ENCODE measurements at places on chromosomes 3 and 15.
A peak's percentile ranks its signal among the peaks of the same experiment; 100 is the strongest.

- DNase-seq, result peak; percentile 7
Measured at GRCh38 chr15:77659350-77660321, 26.9 kb upstream of the LINGO1 start.

GRCh38 chr3:9615003-9615628, 34.2 kb upstream of the MTMR14 start:
- no peak for DNase-seq

DNA sequence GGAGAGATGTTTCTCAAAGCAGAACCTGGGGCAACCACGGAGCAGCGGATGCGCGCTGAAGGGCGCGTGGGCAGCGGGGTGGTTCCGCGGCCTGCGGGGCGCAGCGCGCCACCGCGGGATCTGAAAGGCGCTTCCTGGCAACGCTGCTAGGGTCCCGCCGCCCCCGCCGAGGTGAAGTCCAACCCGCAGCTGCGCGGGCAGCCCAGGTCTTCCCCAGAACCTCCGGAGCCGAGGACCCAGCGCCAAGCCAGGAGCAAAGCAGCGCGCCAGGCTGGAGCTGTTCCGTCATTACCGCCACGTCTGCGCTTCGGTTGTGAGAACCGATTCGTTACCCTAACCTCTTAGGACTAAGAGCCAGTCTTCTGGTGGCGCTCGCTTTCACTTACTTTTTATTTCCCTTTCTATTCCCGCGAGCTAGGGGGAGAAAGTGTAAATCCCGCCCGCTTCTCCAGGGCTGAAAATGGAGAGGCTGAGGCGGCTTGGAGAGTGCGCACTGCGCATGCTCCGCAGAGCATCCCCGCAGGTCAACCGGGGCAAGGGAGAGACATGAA, 3.2 kb upstream of the GABRG3 start:
- peak; percentile 20 for DNase-seq

GRCh38 chr3:21573291-21573690, 177.7 kb downstream of the ZNF385D start:
- DNase-seq, result no peak

GRCh38 chr3:61236556-61236955, 14.7 kb downstream of the FHIT start:
- no peak for DNase-seq

- no peak for DNase-seq
Measured at GRCh38 chr15:101003706-101004105, 84.5 kb downstream of the LRRK1 start.

- peak; percentile 31 for DNase-seq
Measured at GRCh38 chr3:98613616-98614015, 20.2 kb upstream of the CPOX start.

GRCh38 chr3:8385848-8386620, 115.6 kb upstream of the LMCD1 start:
- peak; percentile 14 for DNase-seq

DNA sequence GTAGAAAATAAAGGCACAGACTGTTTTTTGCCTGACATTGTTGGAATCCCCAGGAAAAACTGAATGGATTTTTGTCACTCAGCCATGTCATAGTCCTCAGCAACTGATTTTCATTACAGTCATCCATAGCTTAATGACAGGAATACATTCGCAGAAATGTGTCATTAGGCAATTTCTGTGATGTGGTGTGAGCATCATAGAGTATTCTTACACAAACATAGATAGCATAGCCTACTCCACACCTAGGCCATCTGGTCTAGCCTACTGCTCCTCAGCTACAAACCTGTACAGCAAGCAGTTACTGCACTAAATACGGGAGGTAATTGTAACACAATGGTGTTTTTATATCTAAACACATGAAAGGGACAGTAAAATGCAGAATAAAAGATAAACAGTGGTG, 34.4 kb upstream of the FBN1 start:
- DNase-seq, result no peak

- peak; percentile 12 for DNase-seq
Measured at GRCh38 chr15:88385078-88385700, 82.0 kb downstream of the MRPL46 start.

DNA sequence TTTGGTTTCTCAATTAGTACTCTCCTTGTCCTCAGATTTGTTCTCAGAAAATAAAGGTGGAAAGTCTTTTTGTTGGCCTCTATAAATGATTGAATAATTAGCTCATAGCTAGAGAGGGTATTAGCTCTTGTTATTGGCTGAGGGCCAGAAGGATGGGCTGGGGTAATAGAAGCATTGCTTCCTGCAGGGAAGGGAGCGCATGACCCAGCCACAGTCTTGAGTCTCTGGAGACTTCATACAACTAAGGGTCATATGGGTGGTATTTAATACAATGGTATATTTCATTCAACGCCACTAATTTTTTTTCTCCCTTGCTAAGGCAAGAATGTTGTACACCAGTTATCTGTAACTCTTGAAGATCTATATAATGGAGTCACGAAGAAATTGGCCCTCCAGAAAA, 8.4 kb downstream of the DNAJA4 start:
- DNase-seq, result no peak

DNA sequence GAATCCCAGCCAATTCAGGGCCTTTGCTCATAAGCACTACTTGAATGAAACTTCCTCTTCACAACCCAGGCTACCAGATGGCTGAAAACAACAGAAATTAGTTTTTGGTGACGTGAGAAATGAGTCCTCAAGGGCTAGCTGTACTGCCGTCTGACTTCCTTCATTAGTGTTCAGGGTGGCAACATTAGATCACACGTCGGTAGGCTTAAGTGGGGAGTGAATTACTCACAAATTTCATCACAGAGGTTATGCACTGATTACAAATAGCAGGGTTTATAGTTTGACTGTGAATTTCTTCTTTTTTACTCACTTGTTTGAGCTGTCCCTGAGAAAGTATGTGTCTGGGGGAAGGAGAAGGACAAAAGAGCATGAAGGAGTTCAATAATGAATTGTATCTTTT, 397.2 kb downstream of the GAP43 start:
- DNase-seq, result no peak

DNA sequence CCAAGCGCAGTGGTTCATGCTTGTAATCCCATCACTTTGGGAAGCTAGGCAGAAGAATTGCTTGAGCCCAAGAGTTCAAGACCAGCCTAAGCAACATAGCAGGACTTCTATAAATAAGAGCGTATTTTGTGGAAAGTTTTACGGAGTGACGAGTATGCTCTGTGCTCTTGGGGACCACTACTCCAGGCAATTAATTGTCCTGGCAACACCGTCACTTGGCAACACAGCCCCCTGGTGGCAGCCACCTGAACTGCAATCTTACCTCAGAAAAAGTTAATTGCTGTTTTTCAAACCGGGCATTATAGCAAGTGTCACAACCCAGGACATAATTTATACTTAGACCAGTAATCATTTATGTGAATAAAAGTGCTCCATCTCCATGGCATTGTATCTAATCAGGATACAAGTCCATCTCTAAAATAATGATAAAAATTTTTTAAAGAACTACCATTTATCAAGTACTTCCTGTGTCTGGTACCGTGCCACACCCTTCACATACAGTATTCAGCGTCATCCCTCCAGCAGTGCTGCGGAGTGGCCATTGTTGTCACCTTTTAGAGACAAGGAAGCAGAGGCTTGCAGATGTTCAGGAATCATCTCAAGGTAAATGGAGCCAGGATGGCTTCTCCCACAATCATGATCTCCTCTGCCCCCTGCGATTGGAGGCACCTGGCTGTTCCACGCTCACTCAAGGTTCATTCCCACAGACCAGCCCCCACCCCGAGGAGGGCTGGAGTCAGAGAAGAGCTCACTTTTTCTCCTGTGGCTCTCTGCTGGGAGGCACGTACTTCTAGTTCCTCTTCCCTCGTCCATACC, 34.5 kb downstream of the PLA2G4D start:
- peak; percentile 22 for DNase-seq

DNA sequence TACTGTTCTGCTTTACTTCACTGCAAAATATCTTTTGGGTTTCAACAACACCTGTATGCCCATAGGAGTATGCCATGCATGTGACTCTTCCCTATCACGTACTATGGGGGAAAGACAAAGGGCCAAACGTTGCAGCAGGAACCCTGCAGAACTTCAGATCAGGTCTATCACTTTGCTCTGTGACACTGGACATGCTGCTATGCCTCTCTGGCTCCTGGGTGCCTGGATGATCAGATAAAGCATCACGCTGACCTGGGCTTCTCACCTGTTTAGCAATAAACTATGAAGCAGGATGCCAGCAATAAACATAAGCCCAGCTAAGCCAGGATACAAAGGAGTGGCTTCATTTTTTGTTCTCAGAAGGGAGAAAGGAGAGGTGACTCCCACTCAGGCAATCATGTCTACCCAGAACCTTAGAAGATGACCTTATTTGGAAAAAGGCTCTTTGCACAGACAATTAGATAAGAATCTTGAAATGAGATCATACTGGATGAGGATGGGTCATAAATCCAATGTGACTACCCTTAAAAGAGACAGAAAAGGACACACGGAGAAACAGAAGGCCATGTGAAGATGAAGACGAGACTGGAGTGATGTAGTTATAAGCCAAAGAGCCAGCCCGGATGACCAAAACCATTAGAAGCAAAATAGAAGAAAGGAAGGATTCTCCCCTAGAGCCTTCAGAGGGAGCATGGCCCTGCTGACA, 19.3 kb downstream of the POMGNT2 start:
- DNase-seq, result no peak

DNA sequence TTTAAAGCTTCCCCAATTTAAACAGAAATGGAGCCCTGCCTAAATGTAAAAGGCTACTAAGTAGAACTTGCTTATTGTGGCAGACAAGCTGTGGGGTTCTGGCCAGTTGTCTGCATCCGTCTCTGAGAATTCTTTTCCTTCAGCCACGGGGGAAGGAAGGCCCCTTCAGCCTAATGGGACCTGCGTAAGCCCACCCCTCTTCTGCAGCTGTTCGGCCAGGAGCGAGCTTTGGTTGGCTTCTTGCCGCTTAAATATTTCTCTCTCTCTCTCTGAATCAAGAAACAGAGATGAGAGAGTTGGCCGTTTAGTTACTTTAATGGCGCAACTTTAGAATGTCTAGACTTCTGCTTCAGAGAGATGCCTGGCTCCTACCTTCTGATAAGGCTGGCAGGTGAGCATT, 151.7 kb upstream of the PROK2 start:
- DNase-seq, result no peak

GRCh38 chr15:70974004-70974832, 81.6 kb downstream of the LRRC49 start:
- DNase-seq, result peak; percentile 73
